Caco-2 (cell line): ENCODE measurements at places on chromosomes 7 and 10.

GRCh38 chr7:18494821-18495408, 634 bp upstream of the HDAC9 start:
- no peak for DNase-seq

DNA sequence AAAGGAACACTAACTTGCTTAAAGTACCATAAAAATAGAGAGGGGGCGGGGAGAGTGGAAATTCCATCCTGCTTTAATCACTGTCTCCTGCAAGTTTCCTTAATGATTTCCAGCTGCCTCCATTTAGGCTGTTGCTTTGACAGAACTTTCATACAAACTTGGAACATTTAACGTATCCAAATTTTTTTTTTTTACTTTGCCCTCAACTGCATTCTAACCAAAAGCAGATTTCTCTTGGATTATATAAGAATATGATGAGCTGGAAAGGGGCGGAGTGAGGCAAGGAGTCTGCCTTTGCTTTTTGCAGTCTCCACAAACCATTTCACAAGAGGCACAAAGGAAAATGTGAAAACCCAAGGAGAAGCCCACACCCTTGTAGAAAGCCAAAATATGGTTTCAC, 46.6 kb upstream of the COL1A2 start:
- DNase-seq: no peak

- DNase-seq: no peak
Measured at GRCh38 chr7:153920897-153921296, 131.3 kb upstream of the DPP6 start.

GRCh38 chr10:75858339-75858738, 426.9 kb downstream of the LRMDA start:
- no peak for DNase-seq

GRCh38 chr7:142774826-142775225, 4.1 kb downstream of the PRSS2 start:
- no peak for DNase-seq

- DNase-seq: no peak
Measured at GRCh38 chr10:70812814-70813213, 2.9 kb upstream of the SGPL1 start.

DNA sequence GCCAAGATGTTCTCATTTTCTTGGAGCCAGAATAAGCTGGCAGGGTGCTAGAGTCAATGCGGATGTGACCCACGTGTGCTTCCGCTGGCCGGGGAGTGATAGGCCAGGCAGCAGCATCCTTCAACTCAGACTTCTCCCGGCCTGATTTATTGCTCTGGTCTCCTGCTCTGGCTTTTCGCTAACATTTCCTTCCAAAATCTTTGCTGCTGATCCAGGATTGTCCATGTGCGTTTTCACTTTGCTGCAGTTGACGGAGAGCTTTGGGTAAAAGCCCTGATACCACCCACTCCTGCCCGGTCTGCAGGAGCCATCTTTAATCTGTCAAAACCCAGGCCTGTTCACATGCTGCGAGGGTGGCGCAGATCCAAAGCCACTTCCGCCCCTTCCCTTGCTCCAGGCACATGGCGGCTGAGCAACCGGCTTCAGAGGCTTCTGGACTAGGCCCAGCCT, 106.8 kb downstream of the CYP26A1 start:
- DNase-seq: no peak

GRCh38 chr10:124353091-124353815, 65.5 kb downstream of the OAT start:
- DNase-seq: no peak

- no peak for DNase-seq
Measured at GRCh38 chr10:68543004-68543918, 15.9 kb upstream of the SLC25A16 start.

DNA sequence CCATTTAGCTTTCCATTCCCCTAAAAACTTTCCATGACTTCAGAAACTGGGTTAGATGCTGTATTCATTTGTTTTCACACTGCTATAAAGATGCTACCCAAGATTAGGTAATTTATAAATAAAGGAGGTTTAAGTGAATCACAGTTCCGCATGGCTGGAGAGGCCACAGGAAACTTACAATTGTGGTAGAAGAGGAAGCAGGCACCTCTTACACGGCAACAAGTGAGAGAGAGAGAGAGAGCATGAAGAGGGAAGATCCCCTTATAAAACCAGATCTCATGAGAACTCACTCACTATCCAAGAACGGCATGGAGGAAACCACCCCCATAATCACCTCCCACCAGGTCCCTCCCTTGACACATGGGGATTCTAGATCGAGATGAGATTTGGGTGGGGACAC, 336.8 kb downstream of the TFEC start:
- DNase-seq: no peak

GRCh38 chr7:157496416-157497275, 159.8 kb downstream of the DNAJB6 start:
- DNase-seq: no peak

DNA sequence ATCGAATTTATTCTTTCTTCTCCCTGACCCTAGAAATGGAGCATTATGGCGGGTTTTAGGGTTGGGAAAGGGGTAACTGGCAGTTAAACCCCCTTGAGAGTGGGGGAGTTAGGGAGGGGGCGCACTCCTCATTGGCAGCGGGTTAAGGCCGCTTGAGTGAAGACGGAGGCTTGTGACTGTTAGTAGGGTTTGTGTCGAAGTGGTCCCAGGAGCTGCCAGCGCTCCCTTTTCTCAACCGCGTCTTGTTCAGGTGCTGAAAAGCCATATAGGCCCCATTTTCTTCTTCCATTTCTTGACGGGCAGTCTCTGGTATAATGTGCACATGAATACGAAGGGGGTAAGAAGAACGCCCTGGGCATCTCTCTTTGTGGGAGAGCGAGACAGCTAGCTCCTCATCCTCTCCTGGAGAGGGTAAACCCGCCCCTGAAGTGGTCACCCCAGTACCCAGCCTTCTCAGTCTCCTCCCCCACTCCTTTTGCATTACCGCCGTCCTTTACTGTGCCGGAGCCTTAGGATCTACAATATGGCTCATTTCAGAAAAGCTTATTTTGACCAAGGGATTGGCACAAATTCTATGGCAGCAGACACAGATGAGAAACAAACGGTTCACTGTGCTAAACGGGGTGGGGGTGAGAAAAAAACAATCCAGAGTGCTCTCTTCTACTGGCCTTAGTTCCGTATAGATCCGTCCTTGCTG, 836 bp downstream of the KMT2E start:
- no peak for DNase-seq

DNA sequence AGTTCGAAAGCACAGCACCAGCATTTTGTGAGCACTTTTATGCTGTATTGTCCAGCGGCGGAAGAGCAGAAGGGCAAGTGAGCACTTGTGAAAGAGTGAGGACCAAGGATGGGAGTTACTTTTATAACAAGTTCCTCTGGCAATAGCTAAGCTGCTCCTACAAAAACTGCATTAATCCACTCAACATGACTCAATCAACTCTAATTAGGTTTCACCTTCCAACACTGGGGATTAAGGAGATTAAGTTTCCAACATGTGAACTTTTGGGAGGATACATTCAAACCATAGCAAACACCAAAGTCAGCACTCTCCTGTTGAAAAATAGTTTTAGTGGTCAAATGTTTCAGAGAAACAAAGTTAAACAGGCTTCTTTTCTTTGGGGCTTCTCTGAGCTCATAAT, 844.5 kb downstream of the REEP3 start:
- DNase-seq: no peak
